ENCODE measurements at places on chromosomes 2 and 18.

GRCh38 chr2:186883666-186884065 is 34.7 kb upstream of the ZSWIM2 start:
- H3K4me3 ChIP-seq, result no peak overlapping the region
- H3K4me1 ChIP-seq, result peaks cover 16% of the 10 kb centered on the region
- H3K36me3 ChIP-seq, result no peaks in the 10 kb centered on the region
- H3K27me3 ChIP-seq, result no peaks in the 10 kb centered on the region
- no peak for DNase-seq
- H3K27ac ChIP-seq, result no peak overlapping the region

DNA sequence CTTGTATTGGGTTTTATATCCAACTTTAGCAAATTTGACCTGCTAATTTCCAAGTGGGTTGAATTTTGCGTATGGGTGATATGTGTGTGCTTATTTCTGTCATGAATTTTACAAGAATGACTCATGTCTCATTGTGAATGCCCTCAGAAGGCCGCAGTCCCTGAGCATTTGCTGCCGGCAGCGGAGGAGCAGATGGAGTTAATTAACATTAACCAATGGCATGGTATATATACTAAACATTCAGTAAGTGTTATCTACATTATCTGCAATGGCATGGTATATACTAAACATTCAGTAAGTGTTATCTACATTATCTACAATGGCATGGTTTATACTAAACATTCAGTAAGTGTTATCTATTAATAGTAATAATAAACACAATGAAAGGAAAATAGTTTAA is 90.1 kb downstream of the DOK6 start:
- no peaks in the 10 kb centered on the region for H3K27me3 ChIP-seq
- H3K27ac ChIP-seq, result no peak overlapping the region
- H3K4me3 ChIP-seq, result no peak overlapping the region
- no peaks in the 10 kb centered on the region for H3K36me3 ChIP-seq

DNA sequence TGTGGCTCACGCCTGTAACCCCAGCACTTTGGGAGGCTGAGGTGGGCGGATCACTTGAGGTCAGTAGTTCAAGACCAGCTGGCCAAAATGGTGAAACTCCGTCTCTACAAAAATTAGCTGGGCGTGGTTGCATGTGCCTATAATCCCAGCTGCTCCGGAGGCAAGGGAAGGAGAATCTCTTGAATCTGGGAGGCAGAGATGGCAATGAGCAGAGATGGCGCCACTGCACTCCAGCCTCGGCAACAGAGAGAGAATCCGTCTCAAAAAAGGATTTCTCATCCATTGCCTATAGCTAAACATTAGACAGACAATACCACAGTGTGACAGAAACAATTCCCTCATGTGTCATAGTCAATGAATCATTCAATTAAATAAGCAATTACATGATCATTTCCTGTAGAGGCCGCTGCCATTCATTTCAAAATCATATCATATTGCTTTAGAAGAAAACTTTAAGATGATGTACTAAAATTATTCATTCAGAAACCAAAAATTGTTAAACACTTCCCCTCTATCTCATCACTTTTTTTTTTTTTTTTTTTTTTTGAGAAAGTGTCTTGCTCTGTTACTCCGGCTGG is 69.5 kb upstream of the TGIF1 start:
- no peak for DNase-seq
- no peaks in the 10 kb centered on the region for H3K27me3 ChIP-seq
- no peaks in the 10 kb centered on the region for H3K36me3 ChIP-seq
- H3K4me3 ChIP-seq, result no peak overlapping the region

DNA sequence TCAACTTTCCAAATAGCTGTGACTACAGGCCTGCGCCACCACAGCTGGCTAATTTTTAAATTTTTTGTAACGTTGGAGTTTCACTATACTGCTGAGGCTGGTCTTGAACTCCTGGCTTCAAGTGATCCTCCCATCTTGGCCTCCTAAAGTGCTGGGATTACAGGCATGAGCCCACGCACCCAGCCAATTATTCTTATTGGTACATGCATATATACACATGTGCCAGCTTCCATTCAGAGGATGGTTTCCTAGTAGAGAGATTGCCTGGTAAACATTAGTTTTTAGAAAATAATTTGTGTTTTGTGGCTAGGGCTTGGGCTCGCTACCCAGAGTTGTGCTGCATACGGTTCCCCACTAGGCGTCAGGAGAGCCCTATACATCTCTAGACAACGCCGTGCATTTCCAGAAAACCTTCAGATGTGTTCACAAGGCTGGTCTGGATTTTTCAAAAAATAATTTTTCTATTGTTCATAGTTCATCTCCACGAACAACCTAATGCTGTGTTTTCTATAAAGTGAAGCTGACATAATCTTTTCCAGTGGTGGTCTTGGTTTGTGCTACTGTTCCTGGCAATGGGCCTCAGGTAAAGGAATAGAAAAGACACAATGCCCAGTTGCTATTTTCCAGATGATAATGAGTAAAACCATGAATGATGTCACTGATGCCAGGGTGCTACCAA is 14.6 kb upstream of the AFG3L2 start:
- no peaks in the 10 kb centered on the region for H3K27me3 ChIP-seq
- H3K27ac ChIP-seq, result no peak overlapping the region
- H3K4me1 ChIP-seq, result no peaks in the 10 kb centered on the region
- H3K36me3 ChIP-seq, result no peaks in the 10 kb centered on the region

Measured in heart left ventricle (tissue), 16 donors.